HT-29 (cell line): ENCODE measurements at places on chromosomes 1 and 21.

DNA sequence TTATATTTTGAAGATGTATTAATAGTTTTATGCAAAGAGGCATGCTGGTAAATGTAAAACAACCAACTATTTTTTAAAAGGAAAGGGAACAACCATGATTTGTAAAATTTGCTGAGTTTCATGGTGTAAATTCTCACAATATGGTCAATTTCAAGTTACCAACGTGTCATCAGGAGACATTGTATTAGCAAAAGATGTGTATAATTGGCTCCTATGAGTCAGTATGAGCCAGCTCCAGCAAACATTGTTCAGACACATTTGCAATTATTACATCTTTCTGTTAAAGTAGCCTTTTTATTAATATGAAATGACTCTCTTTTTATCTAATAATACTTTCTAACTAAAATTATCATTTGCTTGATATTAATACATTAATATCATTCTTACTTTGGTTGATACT, 15.3 kb downstream of the CFH start:
- DNase-seq: no peak

GRCh38 chr1:200542162-200542561, 78.4 kb downstream of the KIF14 start:
- DNase-seq: no peak

DNA sequence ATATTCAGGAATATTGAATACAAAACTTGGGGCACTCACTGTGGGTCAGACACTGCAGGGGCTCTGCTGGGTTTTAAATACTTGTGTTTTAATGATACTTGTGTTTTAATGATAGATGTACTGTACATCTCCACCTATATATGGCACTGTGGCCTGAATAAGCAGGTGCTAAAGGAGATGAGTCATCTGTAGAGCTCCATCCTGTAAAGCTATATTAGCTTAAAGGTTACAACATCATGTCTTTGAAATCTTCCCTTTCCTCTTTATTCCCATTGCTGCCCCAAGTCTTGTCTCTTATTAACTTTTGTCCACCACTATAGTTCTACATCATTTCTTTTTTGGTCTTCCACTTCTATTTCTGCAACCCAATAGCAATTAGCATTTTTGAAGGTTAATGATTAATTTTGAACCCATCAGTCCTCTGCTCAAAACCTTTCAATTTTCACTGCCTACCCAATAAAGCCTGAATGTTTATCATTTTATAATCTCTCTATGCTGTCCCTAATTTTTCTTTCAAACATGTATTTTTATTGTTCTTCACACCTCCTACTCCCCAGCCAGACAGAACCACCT, 113.3 kb upstream of the PTGFR start:
- DNase-seq: peak; percentile 37

GRCh38 chr1:30320581-30320890, 402.8 kb downstream of the MATN1 start:
- DNase-seq: no peak

DNA sequence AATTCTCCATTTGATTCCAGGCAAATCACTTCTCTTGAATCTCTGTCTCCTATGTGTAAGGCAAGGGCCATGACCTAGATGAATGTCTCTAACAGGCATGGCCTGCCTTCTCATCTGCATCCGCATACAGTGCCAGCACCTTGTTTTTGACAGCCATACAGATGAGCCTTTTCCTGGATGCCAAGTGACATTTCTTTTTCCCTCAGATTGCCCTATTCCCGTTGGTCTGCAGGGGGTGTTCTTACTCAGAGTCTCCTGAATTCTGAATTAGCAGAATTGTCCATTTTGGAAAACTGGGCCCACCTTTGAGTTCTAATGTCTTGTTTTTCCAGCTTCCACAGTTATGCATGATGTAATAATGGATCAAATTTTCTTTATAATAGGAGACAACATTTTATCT, 88.0 kb upstream of the ADAR start:
- DNase-seq: no peak
